ENCODE measurements at places on chromosomes 2 and 18. TPM values are rescaled to one million over a fixed set of nuclear protein-coding genes. Genes with fewer than 3 reads are reported as not detected.

GRCh38 chr2:224027070-224027469 is 12.0 kb downstream of the SERPINE2 start:
- DNase-seq: no peak

DNA sequence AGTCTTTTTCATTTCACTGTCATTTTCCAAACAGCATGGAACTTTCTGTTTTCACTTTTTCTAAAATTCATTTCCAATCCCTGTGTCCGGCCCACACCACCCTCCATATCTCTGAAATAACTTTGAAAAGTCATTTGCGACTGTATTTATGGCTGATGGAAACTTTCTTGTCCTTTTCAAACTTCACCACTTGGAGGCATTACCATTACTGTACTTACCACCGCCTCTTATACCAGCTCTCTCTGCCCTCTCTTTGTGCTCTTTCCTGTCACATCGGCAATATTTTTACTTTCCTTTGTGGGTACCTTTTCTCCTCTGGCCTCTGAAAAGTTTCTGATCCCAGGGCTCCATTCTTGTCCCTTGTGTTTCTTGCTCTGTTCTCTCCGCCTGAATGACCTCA is 39.5 kb upstream of the IL1RL1 start:
- no peak for DNase-seq

DNA sequence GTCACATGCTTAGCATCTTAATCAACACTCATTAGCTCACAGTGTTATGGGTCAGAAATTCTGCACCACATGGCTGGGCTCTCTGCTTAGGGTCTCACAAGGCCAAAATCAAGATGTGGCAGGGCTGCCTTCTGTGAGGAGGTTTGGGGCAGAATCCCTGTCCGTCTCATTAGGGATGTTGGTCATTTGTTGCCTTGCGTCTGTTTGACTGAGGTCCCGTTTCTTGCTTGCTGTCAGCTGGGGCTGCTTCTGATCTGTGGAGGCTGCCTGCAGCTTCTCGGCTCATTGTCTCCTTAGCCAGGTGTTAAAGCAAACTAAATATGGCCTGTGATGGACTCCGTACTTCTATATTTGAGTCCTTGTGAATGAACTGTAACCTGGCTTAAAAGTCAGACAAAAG is 146.5 kb downstream of the NDUFA10 start:
- DNase-seq: no peak

DNA sequence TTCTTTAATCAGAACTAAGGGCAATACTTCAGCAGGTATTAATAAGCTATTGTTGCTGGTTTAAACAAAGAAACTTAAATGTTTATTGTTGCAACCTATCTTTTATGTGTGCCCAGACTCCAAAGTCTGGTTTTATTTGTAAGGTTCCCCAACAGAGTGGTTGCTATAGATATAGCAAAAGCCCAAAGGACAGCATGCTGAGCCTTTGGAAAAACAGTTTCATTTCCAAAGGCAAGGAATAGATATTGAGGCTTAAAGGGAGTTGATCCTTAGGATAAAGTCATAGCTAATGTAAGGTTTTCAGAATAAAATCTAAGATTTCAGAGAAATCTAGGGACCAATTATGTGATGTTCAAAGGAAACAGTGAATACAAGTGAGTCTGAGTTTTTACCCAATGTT is 413.2 kb upstream of the SLC14A2 start:
- DNase-seq: no peak

- no peak for DNase-seq
Observed at GRCh38 chr2:220129391-220129790, 502.0 kb downstream of the SLC4A3 start.

DNA sequence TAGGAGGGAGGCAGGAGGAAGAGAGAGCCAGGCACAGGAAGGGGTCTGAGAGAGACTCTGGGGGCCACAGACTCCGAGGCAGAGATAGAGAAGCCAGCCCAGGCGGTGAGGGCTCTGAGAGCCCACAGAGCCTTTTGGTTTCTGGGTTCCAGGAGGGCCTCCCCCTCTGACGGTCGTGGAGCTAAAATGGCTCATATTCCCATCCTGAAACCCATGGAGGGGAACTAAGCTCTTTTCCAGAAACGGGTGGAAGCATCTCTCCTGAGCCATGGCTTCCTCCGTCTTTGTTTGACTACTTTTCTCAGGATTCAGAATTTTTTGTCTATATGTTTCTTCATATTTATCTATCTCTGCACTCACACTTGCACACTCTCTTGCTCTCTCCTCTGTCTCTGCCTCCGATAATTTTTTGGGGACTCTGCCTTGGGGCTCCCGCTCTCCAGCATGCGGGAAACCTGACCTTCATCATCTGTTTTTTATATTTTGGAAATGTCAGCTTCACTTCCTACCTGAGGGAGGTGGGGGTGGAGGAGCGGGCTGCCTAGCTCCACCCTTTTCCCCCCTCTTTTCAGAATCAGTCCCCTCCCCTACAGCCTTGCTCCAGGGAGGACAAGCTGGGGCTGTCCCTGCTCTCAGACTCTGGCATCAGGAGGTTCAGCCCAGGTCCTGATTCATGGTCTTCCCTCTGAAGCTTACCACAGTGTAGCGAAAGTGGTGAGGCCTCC is 5.0 kb upstream of the PKDCC start:
- no peak for DNase-seq

DNA sequence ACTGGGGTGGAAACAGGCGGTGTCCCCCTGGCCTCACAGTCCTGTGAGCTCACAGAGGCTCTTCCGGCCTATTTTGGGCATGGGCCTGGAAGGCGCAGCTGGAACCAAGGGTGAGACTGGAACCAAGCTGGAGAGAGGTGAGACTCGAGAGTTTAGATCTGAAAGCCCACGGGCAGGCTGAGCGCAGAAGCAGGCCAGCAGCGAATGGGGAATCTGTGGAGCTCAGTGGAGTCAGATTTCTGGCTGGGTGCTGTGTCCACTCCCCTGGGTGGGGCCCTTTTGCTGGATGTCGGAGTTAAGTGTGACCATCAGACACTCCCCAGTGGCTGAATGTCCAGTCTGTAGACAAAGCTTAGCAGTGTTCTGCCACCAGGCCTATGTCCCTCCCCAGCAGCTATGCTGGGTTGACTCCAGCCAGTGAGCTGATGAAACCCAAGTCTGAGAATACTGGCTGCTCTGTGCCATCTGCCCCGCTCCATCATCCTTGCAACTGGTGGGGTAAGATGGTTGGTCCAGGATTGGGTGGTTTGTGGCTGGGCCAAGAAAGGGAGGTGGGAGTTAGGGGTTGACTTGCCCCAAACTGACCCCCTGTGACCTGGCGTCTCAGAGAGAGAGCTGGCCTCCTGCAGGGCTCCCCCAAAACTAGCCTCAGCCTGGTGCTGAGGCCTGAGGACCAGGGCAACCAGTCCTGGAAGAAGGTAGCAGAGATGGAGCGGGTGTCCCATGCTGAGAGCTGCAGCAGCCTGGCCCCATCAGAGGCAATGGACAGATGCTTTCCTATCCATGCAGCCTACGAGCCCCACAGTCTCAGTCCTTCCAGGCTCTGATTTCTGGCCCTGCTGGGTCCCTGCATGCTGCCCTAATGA is 34.4 kb downstream of the CYP26B1 start:
- no peak for DNase-seq

DNA sequence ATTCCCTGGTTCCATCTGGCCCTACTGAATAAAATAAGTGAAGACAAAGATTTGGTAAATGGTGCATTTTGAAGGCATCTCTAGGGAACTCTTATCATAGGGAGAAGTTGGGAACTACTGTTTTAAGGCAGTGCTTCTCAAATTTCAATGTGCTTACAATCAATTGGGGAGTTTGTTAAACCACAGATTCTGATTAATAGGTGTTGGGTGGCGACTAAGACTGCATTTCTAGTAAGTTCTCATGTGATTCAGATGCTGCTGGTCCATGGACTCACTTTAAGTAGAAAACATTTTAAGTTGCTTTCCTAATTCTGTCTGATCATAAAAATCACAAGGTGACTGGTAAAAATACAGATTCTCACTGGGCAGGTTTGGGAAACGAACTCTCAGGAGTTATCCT is 14.6 kb downstream of the FARSB start:
- no peak for DNase-seq

DNA sequence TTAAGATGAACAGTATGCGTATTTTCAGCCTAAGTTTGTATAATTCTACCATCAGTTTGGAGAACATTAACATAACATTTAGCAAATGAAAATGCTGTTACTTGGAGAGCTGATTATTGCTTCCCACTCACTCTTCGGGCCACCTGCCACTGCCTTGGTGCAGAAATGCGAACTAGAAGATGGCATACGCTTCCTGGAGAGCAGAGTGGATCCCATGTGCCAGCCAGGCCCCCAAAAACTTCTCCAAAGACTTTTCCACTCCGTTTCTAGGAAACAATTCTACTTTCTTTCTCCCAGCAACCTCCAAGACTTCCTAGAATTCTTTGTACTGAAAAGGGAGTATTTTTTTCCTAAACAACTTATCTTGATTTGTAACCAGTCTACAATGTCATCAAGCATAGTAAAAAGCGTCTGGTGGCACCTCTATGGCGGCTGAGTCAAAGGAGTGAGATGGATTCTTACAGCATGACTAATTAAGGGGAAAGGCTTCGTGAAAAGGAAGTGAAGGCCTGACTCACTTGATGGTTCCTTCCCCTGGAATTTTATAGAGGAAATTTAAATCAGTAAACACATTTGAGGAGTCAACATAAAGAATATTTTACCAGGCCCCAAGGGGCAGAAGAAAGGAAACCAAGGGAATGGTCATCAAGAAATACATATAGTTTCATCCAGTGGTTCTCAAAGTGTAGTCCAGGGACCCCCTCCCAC is 36.6 kb downstream of the FEZ2 start:
- peak; percentile 18 for DNase-seq

DNA sequence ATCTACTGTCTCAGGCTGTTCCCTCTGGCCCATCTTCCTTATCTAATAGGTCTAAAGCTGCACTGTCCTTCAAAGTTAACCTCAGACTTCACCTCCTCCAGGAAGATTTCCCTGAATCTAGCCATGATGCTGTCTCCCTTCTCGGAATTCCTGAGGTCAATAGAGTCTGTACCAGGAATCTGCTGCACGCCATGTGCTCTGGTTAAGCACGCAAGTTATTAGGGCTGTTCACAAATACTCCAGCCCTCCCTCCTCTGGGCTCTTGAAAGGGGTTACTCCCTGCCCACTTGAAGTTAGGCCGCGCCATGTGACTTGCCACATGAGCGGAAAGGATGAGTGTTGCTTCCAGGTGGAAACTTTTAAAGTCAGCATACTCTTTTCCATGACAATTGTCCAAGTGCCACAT is 43.6 kb downstream of the MCFD2 start:
- no peak for DNase-seq

GRCh38 chr18:74414953-74415515 is 42.1 kb downstream of the DIPK1C start:
- DNase-seq: no peak

DNA sequence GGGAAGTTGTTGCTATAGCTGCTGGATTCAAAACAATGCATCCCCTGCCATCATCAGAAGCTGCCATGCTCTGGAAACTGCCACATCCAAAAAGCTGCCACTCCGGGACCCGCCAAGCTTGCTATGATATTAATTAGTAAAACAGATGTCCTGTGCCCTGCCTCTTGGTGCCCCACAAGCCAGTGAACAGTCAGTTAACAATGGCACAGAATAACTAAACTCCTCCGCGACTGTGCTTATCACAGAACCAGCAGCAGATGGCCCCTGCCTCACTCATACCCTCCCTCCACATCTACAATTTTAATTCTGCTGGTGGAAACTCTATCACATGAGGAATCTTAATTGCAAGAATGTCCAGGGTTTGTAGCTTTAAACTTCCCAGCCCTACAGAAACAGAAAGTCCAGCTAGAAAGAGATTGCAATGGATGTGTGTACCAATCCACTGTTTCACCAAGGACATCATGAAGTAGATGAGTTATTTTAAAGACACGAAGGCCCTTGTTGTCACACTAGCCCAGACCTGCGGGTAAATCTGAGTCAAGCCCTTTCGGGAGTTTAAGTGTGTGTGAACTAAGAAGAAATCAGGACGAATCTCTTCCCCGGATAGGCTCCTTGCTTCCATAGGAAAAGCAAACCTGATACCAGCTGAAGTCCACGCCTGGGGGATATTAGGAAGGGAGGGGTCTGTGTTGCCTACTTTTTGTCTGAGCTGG is 7.4 kb upstream of the ACYP2 start:
- DNase-seq: no peak

- no peak for DNase-seq
Observed at GRCh38 chr2:191701696-191702095, 23.8 kb downstream of the NABP1 start.

DNA sequence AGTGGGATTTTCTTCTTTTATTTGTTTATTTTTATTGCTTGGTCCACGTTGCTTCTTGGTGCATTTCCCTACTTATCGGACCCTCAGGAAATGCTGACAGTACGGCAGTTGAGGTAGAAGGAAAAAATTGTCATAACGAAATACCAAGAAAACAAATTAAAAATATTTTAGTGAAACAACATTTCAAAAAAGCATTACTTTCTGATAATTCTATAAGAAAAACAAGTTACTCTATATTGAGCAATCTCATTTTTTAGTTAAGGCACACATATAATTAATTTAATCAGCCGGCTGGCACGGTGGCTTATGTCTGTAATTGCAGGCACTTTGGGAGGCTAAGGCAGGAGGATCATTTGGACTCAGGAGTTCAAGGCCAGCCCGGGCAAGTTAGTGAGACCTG is 102.1 kb downstream of the SH3YL1 start:
- no peak for DNase-seq

DNA sequence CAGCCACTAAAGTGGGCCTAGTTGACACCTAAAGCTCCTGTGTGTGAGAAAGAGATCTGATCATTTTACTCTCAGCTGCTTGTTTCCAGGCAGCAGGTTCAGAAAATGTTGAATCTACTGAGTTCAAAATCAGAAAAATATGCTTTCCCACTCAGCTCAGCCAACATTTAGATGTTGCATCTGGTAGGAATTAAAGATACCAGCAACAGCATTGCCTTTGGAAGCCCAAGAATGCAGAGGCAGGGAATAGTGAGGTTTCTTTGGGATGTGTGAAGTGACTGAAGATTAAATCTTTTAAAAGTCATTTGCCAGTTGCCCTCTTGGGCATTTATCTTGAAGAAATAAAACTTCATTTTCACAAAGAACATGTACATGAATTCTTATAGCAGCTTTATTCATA is 33.9 kb upstream of the DOCK10 start:
- DNase-seq: no peak

- DNase-seq: peak; percentile 23
Observed at GRCh38 chr2:146661473-146662096, 1183.2 kb upstream of the ACVR2A start.

DNA sequence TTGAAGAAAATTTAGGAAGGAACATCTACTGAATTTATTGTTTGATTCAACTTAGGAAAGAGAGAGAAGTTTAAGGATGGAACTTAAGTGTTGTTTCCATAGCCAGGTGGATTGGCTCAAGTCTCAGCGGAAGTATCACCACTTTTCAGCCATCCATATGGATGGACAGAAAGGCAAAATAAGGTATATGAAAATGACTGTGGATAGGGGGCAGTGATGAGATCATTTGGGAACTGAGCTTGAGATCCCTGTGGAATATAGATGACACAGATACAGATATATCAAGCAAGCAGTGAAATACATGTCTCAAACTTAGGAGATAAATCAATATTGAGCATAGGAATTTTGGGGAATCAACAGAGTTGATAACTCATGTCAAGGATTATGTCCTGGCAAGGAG is 1462.7 kb upstream of the NXPH2 start:
- no peak for DNase-seq

GRCh38 chr2:19746137-19746600 is 155.6 kb downstream of the TTC32 start:
- no peak for DNase-seq

Gene ST8SIA5
- 0.08 TPM for total RNA-seq

Gene FOXI3
- not detected for total RNA-seq

Gene SIX2
- total RNA-seq: not detected

Gene CFC1
- total RNA-seq: not detected

Gene MAP3K19
- not detected for total RNA-seq

Gene DCDC2C
- not detected for total RNA-seq

Gene TMEM163
- not detected for total RNA-seq

Gene POTEJ
- 0.04 TPM for total RNA-seq

Gene ALS2
- total RNA-seq: 19.3 TPM

Gene RUFY4
- not detected for total RNA-seq

Data from HepG2 (cell line).